ENCODE measurements at places on chromosomes 1 and 21.

DNA sequence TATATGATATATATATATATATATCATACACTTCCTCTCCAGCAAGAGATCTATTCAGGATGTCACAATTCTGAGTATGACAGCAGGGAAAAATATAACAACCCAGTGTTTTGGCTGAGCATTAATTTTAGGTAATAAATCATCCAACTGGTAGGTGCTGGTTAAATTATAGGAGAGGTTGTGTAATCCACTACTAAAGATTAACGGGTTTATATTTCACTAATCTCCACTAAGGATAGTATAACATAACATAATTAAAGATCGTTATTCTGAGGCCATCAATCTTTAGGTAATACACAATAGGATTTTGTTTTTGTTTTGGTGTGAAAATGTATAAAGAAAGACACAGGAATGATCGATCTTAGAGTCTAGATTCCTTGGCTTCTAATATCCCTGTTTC, 102.2 kb downstream of the COQ8A start:
- DNase-seq, result no peak

DNA sequence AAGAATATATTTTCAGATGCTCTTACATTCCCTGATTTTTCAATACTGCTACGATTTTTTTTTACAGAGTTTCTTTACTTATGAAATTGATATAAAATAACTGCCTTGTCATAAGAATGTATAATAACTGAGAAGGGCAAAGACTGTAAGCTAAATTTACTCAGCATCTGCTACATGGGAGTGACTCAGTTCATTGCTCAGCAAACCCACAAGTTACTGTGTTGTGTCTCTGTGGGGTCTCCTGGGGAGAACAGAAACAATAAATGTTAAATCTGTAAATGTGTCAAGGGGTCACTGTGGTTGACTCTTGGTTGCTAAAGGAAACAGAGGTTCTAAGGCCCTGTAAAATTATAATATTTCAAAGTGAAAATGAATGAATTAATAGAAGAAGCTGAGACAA, 210.3 kb upstream of the CACYBP start:
- DNase-seq, result peak; percentile 91

- no peak for DNase-seq
Measured at GRCh38 chr1:18739408-18739807, 108.8 kb downstream of the PAX7 start.

GRCh38 chr21:26365849-26366248, 195.3 kb upstream of the APP start:
- DNase-seq, result no peak

GRCh38 chr21:36350282-36350910, 30.4 kb downstream of the MORC3 start:
- DNase-seq, result peak; percentile 67

GRCh38 chr1:9815150-9815549, 8.6 kb downstream of the CLSTN1 start:
- no peak for DNase-seq

DNA sequence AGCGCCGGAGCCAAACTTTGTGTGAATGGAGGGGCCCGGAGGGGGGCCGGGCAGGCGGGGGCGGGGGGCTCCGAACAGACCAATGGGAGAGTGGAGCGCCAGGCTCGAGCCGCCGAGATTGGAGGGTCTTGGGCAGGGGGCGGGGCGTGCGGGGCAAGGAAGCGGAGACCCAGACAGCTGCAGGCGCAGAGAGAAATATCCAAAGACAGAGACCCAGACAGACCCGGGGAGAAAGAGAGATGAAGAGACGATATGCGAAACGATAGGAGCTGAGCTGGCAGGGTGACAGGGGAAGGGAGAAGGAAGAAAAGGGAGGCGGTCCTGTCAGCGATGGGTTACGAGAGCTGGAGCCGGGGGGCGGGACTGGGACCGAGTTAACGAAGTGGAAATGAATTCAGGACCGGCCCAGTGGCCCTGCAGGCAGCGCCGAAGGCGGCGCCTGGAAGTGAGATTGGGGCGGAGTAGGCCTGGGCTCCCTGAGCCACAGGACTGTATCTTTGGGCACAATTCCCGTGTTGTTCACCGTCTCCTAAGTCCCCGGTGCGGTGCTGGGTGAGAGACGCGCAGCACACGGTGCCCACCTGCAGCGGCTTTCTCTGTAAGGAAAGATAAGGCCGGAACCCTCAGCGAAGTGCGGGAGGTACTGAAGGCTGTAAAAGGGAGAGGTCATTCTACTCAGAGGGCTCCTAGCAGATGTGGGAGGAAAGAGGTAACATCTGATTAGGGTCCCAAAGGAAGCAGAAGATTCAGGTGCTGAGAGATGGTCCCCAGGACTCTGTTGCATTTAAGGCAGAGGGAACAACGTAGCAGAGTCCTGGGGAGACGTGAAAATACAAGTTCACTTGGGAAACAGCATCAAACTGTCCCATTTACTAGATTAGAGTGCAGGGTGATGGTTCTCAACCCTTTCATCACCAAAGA, 543 bp upstream of the KCNJ10 start:
- DNase-seq, result peak; percentile 54

DNA sequence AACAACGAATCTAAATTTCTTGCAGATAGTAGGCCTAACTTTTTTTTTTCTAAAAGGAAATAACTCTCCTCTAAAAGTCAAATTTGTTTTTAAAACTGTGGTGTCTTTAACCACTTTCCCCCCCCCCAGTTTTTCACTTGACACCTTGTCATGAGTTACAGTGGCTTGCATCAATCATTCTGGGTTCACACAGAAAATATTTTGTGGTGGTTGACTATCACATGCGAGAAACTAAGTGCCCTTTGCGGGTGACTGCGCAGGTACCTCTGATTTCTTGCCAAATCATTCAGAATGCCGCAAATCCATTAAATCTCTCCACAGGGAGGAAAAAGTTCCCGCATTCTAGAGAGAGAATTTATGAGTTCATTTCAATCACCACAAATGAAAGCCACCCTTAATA, 23.8 kb upstream of the SAMSN1 start:
- no peak for DNase-seq

GRCh38 chr21:34930971-34931370, 118.1 kb downstream of the RUNX1 start:
- DNase-seq, result peak; percentile 73

DNA sequence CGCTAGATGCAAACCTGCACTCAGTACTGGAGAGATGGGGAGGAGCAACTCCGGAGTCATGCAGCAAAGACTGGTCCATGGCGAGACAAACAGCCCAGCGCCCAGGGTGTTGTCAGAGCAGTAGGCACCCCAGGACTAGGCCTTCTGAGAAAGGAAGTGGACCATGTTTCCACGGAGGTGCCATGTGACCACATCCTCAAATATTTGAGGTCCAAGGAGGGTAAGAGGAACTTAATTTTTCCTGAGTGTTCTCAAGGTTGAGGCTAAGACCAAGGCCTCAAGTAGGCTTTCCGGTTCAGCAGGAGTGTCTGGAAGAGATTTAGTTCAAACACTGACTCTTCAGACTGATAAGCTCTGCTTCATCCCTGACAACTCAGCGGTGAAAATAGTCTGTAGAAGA, 186.2 kb downstream of the RHOU start:
- no peak for DNase-seq

DNA sequence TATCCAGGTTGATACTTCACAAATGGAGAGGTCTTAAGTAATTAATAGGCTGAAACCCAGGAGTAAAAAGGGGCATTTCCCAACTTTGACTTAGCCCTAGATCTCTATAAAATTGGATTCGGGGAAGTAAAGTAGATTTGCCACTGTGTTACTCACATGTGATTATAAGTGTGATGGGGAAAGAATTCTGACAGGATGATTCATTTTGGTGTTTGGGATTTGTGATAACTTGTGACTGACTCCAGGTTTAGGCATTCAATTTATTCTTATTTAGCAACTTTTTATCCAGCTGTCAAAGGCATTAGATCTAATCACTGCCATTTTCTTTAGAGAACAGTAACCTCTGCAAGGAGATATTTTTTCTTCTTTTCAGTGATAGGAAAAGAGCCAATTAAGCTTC, 175.5 kb downstream of the ASTN1 start:
- DNase-seq, result no peak

DNA sequence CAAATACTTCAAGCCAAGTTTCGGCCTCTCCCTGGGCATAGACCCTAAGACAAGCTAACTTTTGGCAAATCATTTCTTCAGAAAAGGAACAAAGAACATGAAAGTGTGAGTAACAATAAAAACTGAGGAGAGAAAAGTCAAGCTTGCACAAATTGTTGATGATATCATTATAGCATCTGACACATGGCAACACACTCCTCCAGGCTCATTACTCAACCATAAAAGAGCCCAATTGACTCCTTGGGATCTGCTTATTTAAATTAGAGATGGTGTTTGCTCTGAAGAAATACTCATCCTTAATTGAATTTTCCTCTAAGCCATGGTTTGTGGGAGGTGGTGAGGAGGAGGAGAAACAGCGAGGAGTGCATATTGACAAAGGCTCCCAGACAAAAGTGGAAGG, 54.5 kb downstream of the TNFSF4 start:
- DNase-seq, result no peak

GRCh38 chr1:201593200-201593921, 54.4 kb downstream of the NAV1 start:
- DNase-seq, result peak; percentile 93

DNA sequence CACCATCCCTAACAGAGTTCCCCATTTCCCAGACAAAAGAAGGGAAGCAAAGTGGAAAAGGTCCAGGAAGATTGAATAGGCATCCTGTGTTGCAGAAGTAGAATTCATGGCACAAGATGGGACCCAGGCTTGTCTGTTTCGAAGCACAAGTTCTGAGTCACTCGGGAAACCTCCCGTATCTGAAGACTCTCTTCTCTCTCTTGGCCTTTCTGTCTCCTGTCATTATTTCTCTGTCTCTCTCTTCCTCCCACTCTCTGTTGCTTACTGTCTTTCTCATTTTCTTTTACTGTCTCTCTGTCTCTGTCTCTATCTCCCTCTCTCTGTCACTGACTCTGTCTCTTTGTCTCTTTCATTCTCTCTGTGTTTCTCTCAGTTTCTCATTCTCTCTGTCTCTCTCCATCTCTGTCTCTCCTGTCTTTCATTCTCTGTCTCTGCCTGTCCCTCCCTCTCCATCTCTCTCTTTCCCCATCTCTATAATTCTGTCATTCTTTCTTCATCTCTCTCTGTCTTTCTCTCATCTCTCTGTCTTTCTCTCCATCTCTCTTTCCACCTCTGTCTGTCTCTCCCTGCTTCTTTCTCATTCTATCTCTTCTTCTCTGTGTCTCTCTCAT, 23.7 kb downstream of the RNF187 start:
- no peak for DNase-seq

GRCh38 chr21:27555996-27556395, 589.1 kb upstream of the ADAMTS5 start:
- DNase-seq, result no peak

DNA sequence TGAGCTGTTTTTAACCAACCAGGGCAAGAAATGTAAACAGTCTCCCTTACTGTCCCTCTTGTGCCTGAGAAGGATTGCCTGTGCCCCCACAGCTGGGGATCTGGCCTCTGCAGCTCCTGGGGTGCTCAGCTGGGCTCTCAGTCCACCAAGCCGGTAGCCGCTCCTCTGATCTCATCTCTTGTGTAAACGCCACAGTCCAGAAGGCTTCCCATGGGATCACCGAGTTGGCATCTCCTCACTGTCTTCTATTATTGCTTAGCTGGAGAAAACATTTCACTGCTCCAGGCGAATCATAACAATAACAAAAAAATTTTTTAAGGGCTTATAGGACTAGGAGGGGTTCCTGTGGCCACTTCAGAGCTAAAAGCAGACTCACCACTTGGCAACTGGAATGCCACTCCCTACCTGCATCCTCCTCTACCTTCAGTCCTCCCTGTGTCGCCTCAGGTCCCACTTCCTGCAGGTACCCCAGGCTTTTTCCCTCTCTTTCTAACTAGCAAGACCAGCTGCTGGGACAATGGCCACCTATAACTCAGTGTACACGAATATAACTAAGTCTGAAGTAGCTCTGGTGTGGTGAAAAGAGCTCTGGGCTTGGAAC, 75.8 kb downstream of the ATP1A1 start:
- peak; percentile 47 for DNase-seq

GRCh38 chr1:110337704-110338308, 1.4 kb upstream of the RBM15 start:
- no peak for DNase-seq

- DNase-seq, result no peak
Measured at GRCh38 chr1:150406483-150406882, 42.5 kb downstream of the RPRD2 start.

GRCh38 chr1:169928438-169929209, 34.9 kb upstream of the SCYL3 start:
- DNase-seq, result peak; percentile 70

DNA sequence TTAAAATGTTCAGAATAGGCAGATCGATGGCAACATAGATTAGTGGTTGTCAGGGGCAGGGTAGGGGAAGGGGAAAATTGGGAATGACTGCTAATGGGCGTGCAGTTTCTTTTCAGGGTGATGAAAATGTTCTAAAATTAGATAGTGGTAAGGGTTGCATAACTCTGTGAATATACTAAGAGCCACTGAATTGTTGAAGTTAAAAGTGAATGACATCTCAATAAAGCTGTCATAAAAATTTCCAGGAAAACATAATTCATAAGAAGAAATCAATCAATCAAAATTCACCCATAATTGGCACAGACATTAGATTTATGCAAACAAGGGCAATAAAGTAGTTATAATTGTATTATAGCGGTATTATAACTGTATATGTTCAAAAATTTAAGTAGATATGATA, 228.2 kb downstream of the PCP4 start:
- DNase-seq, result no peak

- DNase-seq, result no peak
Measured at GRCh38 chr1:20037877-20038276, 32.1 kb upstream of the PLA2G5 start.

- no peak for DNase-seq
Measured at GRCh38 chr1:17370618-17371017, 1.4 kb upstream of the PADI6 start.

- DNase-seq, result no peak
Measured at GRCh38 chr1:18939398-18940302, 16.8 kb downstream of the IFFO2 start.

DNA sequence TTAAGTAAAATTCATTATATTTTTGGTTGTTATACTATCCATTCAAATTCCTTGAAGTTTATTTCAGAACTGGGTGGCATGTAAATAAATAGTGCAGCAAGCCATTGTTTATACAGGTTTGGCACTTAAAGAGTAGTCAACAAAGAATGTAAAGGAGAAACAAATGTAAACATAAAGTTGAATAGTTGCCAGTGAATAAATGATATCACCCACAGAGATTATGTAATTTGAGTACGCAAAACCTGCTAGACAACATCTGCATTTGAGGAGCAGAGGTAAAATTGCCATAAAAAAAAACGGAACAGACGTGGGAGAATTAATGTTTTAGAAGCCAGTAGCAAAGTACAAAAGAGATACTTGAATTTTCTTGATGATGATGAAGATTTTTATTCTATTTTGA, 111.6 kb downstream of the ADGRL2 start:
- DNase-seq, result no peak

DNA sequence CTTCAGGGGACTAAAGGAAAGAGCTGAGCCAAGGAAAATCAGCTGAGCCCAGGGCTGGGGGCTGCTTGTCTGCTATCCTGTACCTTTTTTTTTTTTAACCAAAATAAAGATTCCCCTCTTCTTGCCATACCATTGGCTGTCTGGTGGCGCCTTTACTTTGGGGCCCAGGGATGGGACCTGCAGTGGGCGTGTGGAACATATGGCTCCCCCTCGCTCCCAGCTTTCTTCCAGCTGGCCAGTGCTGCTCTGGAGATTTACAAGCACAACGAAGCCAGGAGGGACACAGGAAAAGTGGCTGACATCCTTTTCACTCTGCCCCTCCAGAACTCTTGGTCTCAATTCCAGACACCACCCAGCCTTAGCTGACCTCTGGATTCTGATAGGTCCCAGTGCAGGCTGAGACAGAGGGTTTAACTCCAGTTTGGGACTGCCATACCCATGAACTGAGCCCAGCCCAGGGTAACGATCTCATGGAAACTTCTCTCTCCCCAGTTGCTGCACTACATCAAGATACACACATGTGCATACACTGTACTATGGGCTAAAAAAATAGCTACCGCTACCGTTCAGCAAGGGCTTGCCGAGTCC, 5.4 kb upstream of the SFN start:
- no peak for DNase-seq

Data from astrocyte of the spinal cord (primary cell).